ENCODE measurements at places on chromosomes 5 and 9.

- no peak for DNase-seq
Measured at GRCh38 chr5:139635191-139635590, 13.0 kb upstream of the CXXC5 start.

GRCh38 chr9:94031946-94032345 lies 52.3 kb upstream of the PTPDC1 start:
- no peak for DNase-seq

DNA sequence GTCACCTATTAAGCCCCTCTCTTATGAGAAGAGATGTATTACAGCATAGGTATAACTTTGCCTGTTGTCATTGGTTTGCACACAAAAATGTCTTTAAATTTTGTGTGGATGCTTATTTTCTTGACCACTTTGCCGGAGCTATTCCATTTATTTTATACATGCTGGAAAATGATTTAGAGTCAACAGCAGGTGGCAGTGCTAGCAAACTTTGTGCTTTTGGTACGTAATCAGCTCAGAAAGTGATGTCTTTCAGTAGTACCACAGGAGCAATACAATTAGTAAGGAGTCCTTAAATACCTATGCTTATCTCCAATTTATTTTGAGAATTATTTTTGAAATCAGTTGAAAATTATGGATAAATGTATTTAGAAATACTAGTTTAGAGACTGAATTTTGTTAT lies 19.8 kb upstream of the NUDT12 start:
- DNase-seq: no peak

- DNase-seq: no peak
Measured at GRCh38 chr5:32984851-32985610, 273.9 kb downstream of the NPR3 start.

DNA sequence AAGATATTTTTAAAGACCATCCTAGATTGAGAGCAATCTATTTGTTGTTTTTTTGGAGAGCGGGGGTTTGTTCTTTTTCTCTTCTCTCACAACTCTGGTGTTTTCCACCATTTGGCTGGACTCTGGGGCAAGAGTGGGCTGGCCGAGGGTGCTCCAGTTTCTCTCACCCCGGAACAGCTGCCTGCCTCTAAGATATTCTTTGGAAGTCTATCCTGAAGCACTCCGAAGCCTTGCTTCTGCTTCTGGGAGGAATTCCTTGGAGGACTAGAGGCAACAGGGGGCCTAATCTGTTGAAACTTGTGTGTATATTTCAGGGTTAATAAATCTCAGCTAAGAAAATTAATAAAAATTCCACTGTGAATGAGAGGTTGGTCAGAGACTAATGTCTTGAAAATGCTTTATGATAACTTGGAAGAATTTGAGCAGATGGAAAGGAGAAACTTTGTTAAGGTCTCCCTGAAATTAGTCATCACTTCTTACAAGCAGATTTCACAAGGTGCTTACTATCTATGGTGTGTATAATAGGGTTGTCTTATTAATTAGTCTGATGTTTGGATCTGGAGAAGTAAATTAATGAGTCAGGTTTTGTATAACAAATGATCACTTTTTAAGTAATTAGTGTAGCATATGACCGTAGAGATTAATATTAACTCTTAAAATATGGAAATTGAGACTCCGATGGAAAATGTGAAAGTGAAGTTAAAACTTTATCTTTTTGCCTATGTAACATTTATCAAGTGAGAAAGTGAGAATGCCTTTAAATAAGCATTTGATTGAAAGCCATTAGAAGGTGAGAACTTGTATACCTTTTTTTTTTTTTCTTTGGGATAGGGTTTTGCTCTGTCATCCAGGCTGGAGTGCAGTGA lies 4.0 kb downstream of the MAN2A1 start:
- no peak for DNase-seq

DNA sequence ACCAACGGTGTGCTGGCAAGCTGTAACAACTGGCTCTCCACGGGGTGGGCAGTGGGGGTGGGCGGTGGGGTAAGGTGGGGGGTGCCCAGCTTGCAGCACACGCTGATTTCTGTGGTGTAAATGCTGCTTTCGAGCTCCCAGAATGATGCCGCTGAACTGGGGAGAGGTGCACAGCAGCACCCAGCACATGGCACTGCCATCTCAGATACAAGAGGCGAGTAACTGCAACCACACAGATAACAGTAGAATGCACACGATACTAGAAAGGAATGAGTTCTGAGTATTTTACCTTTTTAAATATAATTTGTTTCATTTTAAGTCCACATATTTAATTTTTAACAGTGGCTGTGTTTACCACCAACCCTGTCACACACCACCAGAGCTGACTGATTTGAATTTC lies 87.9 kb downstream of the SEMA4D start:
- DNase-seq: no peak

- DNase-seq: no peak
Measured at GRCh38 chr5:176629853-176630680, at the start of the genes EIF4E1B and SNCB. EIF4E1B (plus strand) TSS chr5:176630675; CDS start chr5:176642788, 12,113 bp downstream. SNCB (minus strand) TSS chr5:176630534; CDS start chr5:176629654, 880 bp downstream.

Measured in T-helper 2 cell (primary cell).